Epithelial cell of alveolus of lung (primary cell): ENCODE measurements at places on chromosomes 2 and 18. TPM values are rescaled to one million over a fixed set of nuclear protein-coding genes. Genes with fewer than 3 reads are reported as not detected.

The OSBPL6 gene
- total RNA-seq: 2.9 and 11.2 TPM in 2 replicates

The MBP gene
- total RNA-seq: 1.8 and 2.2 TPM in 2 replicates

The SULT1C4 gene
- total RNA-seq: 2.1 and 3.1 TPM in 2 replicates

The CHCHD5 gene
- total RNA-seq: 35.5 and 37.1 TPM in 2 replicates

The KIF5C gene
- total RNA-seq: 0.24 and 2.1 TPM in 2 replicates

The SLC14A1 gene
- total RNA-seq: 1.8 TPM in 1 of 2 replicates, not detected in the other

The FASTKD2 gene
- total RNA-seq: 22.7 and 31.7 TPM in 2 replicates

The AFF3 gene
- total RNA-seq: 5.7 and 6.6 TPM in 2 replicates
